Aorta (tissue), 5 donors: ENCODE measurements at places on chromosomes 12 and 14. TPM values are rescaled to one million over a fixed set of nuclear protein-coding genes. Genes with fewer than 3 reads are reported as not detected.

The SPTB gene
- polyA plus RNA-seq = 1.5 TPM

DNA sequence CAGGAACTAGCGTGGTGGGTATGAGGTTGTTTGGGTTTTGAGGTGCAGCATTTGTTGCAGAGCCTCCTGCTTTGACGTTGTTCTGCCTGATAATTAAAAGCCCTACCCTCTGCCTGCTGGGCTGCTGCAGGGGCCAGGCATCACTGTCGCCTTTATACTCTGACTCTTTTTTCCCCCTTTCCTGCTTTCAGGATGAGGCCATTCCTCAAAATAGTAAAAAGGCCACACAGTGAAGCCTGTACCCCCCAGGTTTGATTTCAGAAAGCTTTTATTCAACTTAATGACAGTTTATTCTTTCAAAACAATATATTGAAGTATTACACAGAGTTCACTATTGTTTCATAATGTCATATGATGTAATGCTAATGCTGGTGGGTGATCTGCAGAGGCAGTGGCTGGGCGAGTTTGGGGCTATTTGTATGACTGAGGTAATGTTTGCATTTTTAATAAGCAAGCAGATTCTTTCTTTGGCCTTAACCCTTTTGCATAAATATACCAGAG is 9.1 kb downstream of the BORCS5 start:
- DNase-seq = no peak

The GPR33 gene
- not detected for polyA plus RNA-seq

- no peak for DNase-seq
Observed at GRCh38 chr12:58500399-58500798, 419.9 kb downstream of the LRIG3 start.

The DACT1 gene
- polyA plus RNA-seq = 21.2 TPM

The IL23A gene
- not detected for polyA plus RNA-seq

DNA sequence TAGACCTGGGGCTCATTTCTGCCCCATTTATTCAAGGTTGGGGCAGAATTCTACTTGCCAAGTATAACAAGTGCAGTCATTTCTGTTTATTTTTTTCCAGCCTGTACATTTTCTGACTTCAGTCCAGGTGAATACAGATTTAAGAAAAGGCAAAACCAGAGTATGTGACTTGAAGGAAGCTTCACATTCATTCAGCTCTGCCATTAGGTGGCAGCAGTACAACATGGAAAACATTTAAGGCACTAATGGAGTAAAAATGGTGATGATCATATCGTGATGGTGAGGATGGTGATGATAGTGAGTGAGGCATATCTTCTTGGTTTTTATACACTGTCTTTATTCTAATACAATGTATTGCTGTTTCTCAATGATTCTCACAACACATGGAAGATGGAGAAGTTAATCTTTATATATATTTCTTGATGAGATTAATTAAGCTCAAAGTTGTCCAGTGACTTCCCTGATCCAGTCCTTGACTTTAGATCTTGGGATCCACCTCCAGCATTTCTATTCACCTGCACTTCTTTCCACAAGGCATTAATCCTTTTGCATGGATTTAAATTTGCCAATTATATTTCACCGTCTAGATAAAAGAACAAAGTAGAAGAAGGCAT is 176.7 kb upstream of the SEL1L start:
- no peak for DNase-seq

DNA sequence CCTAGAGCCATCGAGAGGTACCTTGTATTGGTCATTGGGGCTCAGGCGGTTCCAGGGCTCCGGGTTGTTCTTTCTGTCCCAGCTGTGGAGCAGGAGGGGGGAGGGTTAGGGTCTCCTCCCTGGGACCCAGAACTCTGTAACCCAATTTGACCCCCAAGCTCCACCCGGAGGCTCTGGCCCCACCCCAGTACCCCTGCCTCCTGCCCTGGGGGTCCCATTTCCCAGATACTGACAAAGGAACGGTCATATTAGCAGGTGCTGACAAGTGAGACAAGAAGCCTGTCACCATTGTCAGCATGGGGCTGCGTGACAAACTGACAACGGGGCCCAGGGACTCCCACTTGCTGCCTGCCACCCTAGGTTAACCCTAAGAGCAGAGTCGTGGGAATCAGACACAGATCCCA is 6.2 kb downstream of the SHMT2 start:
- no peak for DNase-seq

- DNase-seq = no peak
Observed at GRCh38 chr12:13097491-13098011, 5.9 kb downstream of the GSG1 start.

DNA sequence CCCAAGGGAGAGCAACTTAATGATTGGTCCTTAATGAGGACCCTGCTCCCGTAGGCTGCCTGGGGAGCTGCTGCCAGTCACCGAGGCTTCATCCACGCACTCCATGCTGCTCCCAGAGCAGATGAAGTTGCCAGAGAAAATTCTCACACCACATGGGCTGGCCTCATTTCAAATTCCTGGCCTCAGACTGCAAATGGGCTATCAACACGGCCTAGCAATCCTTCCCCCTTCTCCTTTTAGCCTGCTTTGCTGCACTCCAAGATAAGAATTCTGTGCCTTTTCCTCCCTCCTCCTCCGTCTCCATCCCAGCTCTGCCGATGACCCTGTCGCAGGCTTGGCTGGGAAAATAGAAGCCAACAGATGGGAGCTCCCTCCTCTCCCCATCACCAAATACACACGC is 10.8 kb upstream of the DGLUCY start:
- peak; percentile 48 for DNase-seq

- DNase-seq = no peak
Observed at GRCh38 chr12:94588346-94588745, 62.0 kb downstream of the TMCC3 start.

The NKX2-1 gene
- 0.13 TPM for polyA plus RNA-seq

GRCh38 chr12:6222078-6222654 is 22.0 kb downstream of the CD9 start:
- DNase-seq = no peak

- no peak for DNase-seq
Observed at GRCh38 chr14:55441286-55441685, 870 bp upstream of the TBPL2 start.

The METAP2 gene
- polyA plus RNA-seq = 77.0 TPM

DNA sequence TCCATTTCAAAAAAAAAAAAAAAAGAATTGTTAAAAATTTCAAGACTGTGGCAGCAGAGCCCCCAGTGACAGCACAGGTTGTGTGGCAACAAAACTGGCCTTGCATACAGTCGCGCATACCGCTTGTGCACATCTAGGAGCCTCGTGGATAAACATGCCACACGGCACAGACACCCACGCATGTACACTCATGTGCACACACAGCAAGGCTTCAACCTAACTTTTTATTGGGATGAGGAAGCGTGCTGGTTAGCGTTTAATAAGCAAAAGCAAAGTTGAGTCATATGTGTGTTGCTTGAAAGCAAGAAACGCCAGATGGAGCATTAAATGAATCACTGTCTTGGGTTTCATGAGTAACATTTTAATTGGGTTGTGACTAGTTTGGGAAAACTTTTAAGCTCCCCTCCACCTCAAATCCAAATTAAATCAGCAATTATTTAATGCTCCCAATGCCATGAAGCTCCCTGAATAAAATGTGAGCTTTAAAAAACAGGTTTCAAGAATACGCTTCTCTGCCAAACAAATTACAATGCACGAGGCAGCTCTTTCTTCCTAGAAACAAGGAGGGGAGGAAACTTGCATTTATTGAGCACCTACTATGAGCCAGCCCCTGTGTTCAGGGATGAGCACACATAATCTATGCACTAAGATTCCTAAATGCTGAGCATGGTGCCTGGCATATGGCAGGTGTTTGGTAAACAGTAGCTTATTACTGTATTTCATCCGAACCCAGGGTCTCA is 35.7 kb upstream of the EML1 start:
- DNase-seq = peak; percentile 43

The PKP2 gene
- polyA plus RNA-seq = 4.4 TPM

DNA sequence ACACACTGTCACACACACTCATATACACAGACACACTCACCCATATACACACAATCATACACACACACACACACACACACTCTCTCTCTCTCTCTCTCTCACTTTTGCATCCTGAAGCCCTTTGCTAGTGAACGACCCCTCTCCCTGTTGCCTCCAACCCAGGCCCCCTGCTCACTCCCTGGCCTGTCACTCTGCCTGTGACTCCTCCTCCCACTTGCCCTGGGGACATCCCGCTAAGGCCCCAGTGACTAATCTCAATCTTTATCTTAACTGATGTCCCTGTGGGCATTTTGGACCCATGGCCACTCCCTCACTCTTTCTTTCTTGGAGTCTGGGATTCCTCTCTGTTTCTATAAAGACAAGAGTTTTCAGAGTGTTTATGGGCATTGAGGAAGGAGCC is 10.9 kb upstream of the DLK1 start:
- DNase-seq = no peak

- peak; percentile 30 for DNase-seq
Observed at GRCh38 chr14:104087505-104087904, 2.0 kb downstream of the ASPG start.

- DNase-seq = no peak
Observed at GRCh38 chr14:80587096-80587724, 354.3 kb downstream of the CEP128 start.

- DNase-seq = no peak
Observed at GRCh38 chr14:69878251-69878650, 965 bp upstream of the SMOC1 start.

DNA sequence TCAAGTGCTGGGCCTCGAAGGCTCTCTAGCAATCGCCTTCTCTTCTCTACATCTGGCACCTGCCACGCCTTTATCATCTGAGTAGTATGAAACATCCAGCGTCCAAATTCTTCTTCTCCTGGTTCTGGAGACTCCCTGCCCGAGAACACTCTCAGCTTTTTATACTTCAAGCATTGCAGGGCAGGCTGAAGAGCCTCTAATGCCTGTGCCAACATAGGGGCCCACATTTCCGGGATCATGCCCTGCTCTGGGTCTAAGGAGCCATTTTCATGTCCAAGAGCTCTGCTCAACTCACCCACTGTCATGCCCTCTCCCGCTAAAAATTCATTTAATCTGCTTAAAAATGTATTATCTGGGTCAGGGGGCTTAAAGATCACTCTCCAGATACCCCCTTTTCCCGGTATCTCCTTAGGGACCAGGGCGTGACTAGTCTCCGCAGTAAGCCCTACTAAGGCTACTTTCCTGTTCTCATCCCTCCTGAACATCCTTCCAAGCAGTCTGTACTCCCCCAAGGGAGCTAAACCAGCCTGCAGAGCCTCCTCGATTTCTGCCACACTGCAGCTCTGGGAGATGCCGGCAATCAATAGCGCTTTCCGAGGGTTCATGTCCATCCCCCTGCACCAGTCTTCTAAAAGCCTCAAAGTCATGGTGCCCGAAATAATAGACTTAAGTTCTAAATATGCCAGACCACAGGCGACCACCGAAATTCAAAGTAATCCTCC is 940 bp downstream of the MOAP1 start:
- DNase-seq = no peak

DNA sequence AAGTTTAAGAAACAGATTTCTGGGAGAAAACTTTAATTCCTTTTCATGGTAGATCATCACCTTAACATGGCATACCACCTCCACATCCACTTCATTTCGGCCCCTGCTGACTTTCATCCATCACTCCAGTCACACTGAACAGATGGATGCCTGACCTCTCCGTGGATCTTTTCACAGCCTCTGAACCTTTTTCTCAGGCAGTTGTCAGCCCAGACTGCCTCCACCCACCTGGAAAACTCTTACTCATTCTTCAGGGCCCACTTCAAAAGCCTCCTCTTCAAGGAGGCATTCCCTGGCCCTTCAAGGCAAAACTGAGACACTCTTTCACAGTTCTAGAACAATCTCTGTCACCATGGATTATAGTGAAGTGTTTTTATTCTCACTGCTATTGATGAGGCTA is 52.9 kb downstream of the GXYLT1 start:
- DNase-seq = no peak

The IL26 gene
- polyA plus RNA-seq = not detected

The LALBA gene
- polyA plus RNA-seq = not detected

- no peak for DNase-seq
Observed at GRCh38 chr12:21223930-21224329, 92.9 kb downstream of the SLCO1B1 start.

- DNase-seq = no peak
Observed at GRCh38 chr12:46300910-46301309, 32.1 kb upstream of the SLC38A1 start.

DNA sequence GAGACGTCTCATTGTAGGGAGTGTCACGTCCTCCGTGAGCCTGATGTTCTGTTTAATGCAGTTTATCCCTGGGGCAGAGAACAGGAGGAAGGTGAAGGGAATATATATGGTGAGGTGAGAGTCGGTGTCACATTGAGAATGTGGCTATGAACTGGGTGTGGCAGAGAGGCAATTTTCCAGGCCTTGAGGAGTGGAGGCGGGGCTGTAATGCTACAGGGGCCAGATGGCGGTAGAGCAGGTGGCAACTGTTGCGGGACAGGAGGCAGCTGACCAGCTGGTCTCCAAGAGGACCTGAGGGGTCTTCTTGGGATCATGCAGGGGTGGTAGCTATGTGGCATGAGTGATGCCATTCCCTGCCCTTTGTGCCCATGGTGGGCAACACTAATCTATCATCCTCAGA is 59.6 kb downstream of the CACNA1C start:
- DNase-seq = peak; percentile 9

GRCh38 chr14:23578560-23579310 is at the start of gene JPH4:
Gene JPH4, minus strand, starts transcription at chr14:23578790. Its CDS starts 1,337 bp downstream, at chr14:23577453.
- DNase-seq = no peak

- no peak for DNase-seq
Observed at GRCh38 chr14:90985601-90986242, 74.7 kb downstream of the RPS6KA5 start.

- no peak for DNase-seq
Observed at GRCh38 chr14:96038558-96038919, 623 bp upstream of the C14orf132 start.

The RILPL1 gene
- polyA plus RNA-seq = 18.4 TPM

DNA sequence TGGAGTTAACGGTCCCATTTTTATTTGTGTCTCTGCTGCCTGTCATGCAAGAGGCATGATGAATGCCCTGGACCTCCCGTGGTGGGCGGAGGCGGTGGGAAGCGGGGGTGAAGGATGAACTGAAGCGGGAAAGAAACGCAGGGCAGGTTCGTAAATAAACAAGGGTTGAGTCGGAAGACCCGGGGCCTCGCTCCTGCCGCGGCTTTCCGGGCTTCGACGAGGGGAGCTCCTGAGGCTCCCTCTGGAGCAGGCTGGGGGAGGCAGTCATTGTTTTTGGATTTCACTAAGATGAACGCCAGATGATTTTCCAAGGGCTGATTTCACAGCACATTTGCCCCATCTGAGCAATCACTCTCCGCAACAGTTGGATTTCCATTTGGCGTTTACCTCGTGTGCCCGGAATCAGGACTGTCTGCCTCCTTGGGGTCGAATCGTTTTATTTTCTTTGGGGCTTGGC is 130.2 kb downstream of the SLC38A6 start:
- DNase-seq = no peak

The CD4 gene
- polyA plus RNA-seq = 2.1 TPM

DNA sequence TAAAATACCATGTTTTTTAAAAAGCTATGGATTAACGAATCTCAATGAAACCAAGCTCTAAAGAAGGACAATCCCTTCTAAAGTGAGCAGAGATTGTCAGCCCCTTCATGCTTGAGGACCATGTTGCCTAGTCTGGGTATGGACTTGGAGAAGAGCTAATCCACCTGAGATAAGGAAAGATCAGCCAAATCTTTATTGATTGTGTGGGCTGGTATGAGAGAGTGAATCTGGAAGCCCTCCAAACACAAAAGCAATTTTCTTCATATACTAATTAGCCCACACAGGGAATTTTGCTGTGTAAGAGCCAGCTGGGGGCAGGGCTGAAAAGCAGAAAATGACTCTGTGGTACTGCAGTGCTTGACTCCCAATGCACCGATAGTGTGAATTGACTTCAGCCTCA is 47.4 kb upstream of the DICER1 start:
- no peak for DNase-seq
